Glutamatergic neuron (in vitro differentiated cells): ENCODE measurements at places on chromosomes 2 and 18.

DNA sequence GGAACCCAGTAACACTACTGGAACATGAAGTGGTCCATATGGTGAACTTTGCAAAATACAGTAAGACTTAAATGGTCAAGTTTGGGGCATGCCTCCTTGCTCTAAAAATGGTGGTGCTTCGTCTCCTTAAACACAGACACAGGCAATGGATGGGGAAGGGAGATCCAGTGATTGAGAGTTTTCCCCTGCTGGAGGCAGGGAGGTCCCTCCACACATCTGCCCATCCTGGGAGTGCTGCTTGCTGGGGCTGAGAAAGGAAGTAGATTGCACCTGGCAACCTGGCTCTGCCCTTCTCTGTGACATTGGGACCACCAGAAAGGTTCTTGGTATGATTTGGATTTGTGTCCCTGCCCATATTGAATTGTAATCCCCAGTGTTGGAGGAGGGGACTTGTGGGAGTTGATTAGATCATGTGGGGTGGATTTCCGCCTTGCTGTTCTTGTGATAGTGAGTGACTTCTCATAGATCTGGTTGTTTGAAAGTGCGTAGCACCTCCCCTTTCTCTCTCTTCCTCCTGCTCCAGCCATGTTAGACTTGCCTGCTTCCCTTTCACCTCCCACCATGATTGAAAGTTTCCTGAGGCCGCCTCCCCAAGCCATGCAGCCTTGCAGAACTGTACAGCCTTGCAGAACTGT lies 35.4 kb upstream of the SKOR2 start:
- no peak for DNase-seq

- DNase-seq, result no peak
These were observed 6.5 kb downstream of the GREB1 start for GRCh38 chr2:11540148-11540995.

DNA sequence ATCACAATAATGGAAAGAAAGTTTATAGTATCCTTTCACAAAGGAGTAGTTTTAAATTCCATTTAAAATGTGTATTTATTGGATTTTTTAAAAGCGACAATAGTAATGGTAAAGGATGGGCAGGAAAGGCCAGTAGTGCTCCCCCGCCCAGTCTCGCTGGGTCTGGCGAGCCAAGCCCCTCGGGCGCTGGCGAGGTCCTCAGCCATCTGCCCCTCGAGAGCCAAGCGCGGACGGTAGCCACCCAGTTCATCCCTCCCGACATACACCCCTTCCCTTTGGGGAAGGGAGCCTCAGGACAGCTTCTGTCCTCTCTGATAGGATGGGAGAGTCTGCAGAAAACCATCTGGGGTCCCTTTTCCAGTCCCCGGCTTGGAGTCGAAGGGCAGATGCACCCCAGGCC lies 45.2 kb downstream of the BOLA3 start:
- DNase-seq, result no peak

DNA sequence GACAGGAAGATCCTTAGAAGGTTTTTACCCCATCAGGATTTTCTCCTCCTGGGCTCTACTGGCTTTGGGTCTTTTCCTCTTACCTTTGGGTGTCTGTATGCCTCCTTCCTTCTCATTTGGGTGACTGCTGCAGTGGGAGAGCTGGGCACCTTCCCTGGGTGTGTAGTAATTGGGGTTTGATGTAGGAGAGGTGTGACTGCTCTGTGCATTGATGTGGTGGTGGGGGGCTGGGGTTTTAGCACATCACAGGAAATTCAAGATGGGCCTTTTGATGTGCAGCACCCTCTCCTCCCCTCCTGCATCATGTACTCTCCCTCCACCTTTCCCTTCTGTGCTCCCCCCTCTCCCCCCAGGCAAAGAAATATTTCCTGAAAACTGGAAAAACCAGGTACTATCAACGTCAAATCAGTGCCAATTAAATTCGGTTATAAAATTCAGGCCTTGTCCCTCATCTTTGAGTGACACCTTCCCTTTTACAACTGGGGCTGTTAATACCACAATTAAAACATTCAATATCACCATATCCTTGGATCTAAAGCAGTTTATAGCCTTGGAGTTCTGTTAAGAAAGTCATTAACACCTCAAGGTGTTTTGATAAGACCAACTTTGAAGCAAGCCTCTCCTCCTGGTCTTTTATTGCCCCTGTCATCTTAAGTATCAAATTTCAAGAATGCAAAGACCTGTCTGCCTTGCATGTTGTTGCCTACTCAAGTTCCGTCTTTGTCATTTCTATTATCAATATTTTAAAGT lies 23.3 kb downstream of the EDAR start:
- DNase-seq, result no peak

DNA sequence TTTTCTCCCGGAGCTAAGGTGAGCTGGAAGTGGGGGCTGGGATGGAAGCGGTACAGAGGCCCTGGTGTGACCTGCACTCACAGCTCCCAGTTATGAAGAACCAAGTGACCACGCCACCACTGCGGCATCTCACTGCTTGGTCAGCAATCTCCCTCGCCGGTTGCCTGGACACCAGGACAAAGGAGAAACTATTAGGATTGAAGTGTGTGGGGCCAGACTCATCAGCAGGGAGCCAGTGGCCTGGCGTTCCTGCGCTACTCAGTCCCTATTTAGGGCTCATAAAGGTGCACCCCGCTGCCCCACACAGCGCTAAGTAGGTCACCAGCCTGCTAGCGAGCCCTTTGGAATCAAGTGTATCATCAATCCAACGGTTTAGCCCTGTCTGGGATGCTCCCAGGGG lies 82.9 kb downstream of the ZCCHC2 start:
- DNase-seq, result no peak

- no peak for DNase-seq
These were observed 62.9 kb downstream of the VRK2 start for GRCh38 chr2:58109481-58109880.
